NCI-H1105 treated with DMSO at 0.1 percent for 48 hours (cell line): ENCODE measurements at places on chromosomes 11 and 22.

DNA sequence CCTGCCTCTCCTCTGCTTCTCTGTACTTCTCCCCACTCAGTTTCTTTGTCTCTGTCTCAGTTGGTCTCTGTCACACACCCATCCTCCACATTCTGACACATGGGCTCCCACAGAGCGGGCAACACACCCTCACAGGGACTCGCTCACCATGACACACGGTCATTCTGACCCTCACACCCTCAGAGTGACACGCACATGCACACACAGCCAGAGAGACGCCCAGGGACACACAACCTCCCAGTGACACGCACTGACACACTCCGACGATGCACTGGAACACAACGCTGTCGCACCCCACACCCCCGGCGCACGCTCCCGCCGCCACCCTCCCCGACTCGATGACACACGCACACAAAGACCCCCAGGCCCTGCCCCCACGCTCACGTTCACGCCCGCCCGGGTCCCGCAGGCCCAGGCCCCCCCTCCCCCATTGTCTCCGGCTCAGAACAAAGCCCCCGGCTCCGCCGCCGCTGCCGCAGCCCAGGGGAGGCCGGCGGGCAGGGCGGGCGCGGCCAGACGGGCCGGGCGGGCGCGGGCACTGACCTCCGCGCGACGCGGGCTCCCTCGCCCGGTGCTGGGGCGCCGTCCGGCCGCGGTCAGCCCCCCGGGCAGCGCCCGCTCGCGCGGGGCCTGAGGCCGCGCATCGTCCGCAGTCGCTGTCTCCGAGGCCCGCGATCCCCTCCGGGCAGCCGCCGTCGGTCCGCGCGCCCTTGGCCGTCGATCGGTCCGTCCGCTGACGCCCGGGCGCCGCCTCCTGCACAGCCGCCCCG lies 404 bp downstream of the DCHS1 start:
- DNase-seq: no peak

DNA sequence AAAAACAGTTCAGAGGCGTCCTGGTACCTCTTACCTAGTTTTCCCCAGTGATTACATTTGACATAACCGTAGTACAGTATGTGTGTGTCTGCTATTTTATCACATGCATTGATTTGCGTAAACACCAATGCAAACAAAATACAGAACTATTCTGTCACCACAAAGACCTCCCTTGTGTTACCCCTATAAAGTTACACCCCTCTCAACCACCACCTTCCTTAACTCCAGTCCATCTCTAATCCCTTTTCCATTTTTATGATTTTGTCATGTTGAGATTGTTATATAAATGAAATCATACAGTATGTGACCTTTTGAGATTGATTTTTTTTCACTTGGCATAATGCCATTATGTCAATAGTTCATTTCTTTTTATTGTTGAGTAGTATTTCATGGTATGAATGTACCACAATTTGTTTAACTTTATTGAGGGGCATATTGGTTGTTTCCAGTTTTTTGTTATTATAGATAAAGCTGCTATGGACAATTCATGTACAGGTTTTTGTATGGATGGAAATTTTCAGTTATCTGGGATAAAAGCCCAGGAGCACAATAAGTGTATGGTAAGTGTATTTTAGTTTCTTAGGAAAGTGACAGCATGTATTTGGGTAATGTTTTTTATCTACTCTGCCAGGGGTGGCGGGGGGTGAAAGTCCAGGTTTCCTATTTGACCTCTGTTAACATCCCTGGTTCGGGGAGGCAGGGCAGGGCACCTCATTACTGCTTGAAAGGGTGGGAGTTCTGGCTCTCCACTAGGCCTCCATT lies 6.0 kb upstream of the SLC37A2 start:
- no peak for DNase-seq

DNA sequence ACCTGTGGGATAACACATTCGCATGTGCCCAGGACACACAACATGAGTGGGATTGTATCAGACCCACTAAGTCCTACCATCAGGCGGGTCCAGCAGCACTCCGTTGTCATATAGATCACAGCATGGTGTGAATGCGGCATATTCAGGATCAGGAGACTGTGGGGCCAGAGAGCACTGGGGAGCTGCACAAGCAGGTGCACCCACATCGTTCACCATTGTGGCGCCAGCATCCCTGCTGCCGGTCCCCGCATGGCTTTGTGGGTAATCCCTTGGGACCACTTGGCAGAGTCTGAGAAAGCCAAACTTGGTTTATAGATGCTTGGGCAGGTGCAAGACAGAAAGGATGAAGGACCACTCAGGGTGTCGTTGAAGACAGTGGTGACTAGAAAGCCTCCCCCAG lies 201.6 kb upstream of the B3GAT1 start:
- DNase-seq: peak; percentile 29

- no peak for DNase-seq
Observed at GRCh38 chr11:102234779-102235439, 82.4 kb upstream of the BIRC3 start.
